Fibroblast of the conjunctiva (primary cell): ENCODE measurements at places on chromosomes 5 and 9.

DNA sequence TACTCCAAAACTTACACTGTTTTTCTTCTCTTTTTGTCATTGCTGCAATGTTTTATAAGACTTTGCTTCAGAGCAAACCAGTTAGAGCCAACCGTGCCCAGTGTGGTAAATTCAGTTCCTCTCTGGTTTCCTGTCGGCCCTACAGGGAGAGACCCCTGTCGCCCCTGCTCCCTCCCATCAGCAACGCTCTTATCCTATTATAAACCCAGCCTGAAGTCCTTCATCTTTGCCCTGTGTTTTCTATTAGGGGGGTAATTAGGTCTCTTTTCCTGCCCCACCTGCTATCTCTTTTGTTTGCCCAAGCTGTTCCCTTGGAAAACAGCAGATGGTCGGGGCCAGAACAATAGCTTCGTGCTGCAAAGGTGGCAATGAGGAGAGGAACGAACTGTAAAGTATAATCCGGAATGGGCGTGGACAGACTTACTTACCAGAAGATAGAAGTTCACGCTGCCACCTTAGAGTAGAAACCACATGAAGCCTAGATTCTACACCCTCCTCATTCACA, 21.4 kb upstream of the OTULINL start:
- DNase-seq: no peak

- DNase-seq: no peak
Measured at GRCh38 chr5:168020542-168021294, 270.7 kb upstream of the WWC1 start.

GRCh38 chr9:90307167-90307833, 335.3 kb downstream of the DIRAS2 start:
- no peak for DNase-seq

GRCh38 chr9:7094576-7094975, 336.8 kb downstream of the KDM4C start:
- no peak for DNase-seq

DNA sequence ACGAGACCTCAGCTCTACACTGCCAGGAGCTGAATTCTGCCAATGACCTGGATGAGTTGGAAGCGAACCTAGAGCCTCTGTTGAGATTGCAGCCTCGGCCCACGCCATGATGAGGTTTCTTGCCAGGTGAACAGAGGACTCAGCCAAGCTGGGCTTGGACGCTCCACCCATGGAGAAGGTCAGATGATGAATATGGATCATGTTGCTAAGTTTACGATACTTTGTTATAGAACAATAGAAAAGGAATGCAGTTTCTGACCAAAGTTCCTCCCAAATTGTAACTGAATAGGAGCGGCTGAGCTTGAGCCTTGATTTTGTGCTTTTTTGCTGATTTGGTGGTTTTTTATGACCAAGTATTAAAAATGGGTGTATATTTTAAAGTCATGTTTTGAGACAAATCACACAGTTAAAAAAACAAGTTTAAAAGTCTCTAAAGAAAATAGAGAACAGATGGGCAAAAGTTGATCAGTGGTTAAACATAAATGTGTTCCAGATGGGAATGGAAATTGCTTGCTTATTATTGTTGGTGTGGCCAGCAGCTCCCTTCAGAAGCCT, 32.9 kb downstream of the ROPN1L start:
- DNase-seq: peak; percentile 62
